Mononuclear cell (primary cell): ENCODE measurements at places on chromosomes 2 and 18. TPM values are rescaled to one million over a fixed set of nuclear protein-coding genes. Genes with fewer than 3 reads are reported as not detected.

The C2orf80 gene
- total RNA-seq, result not detected

The PPM1G gene
- total RNA-seq, result 31.6 TPM

The EMILIN1 gene
- total RNA-seq, result 0.63 TPM

The RUFY4 gene
- 1.0 TPM for total RNA-seq

The RNF125 gene
- total RNA-seq, result 57.0 TPM

The TRABD2A gene
- total RNA-seq, result 96.0 TPM

The DBI gene
- 46.8 TPM for total RNA-seq

The SLC16A14 gene
- total RNA-seq, result 0.31 TPM

The APCDD1 gene
- under 0.01 TPM for total RNA-seq

The C1D gene
- 56.6 TPM for total RNA-seq

The PCARE gene
- total RNA-seq, result under 0.01 TPM

The UGT1A8 gene
- not detected for total RNA-seq

The CNDP1 gene
- not detected for total RNA-seq

The TMEM131 gene
- 26.6 TPM for total RNA-seq

The ANKRD23 gene
- total RNA-seq, result 2.2 TPM

The MYCN gene
- total RNA-seq, result 0.10 TPM

The BCL2 gene
- total RNA-seq, result 78.2 TPM
